Activated CD8-positive, alpha-beta memory T cell treated with anti-CD3 and anti-CD28 coated beads for 36 hours (primary cell): ENCODE measurements at places on chromosomes 1 and 21. TPM values are rescaled to one million over a fixed set of nuclear protein-coding genes. Genes with fewer than 3 reads are reported as not detected.

SLC2A5 gene
- total RNA-seq, result not detected

AKNAD1 gene
- total RNA-seq, result not detected

RNF186 gene
- not detected for total RNA-seq

KLHDC9 gene
- 0.38 TPM for total RNA-seq

CC2D1B gene
- 37.2 TPM for total RNA-seq

EPHA8 gene
- not detected for total RNA-seq

LCE2B gene
- not detected for total RNA-seq

KTI12 gene
- total RNA-seq, result 16.2 TPM

LCE1D gene
- not detected for total RNA-seq

STX12 gene
- 21.1 TPM for total RNA-seq

LCE1F gene
- total RNA-seq, result not detected

FCN3 gene
- not detected for total RNA-seq

SEMA6C gene
- 1.9 TPM for total RNA-seq

CAPN8 gene
- total RNA-seq, result not detected

KCNJ15 gene
- total RNA-seq, result 0.40 TPM

CD48 gene
- total RNA-seq, result 292 TPM

GPR25 gene
- not detected for total RNA-seq

CD101 gene
- total RNA-seq, result not detected

TNFRSF18 gene
- 80.8 TPM for total RNA-seq

SASS6 gene
- 14.4 TPM for total RNA-seq

MROH7 gene
- total RNA-seq, result not detected

NBPF9 gene
- 13.6 TPM for total RNA-seq

PRAMEF26 gene
- total RNA-seq, result not detected

FNDC5 gene
- total RNA-seq, result not detected

MIXL1 gene
- total RNA-seq, result 0.11 TPM

ANKRD65 gene
- not detected for total RNA-seq
